ENCODE measurements at places on chromosomes 7 and 10.
A peak's percentile ranks its signal among the peaks of the same experiment; 100 is the strongest.

DNA sequence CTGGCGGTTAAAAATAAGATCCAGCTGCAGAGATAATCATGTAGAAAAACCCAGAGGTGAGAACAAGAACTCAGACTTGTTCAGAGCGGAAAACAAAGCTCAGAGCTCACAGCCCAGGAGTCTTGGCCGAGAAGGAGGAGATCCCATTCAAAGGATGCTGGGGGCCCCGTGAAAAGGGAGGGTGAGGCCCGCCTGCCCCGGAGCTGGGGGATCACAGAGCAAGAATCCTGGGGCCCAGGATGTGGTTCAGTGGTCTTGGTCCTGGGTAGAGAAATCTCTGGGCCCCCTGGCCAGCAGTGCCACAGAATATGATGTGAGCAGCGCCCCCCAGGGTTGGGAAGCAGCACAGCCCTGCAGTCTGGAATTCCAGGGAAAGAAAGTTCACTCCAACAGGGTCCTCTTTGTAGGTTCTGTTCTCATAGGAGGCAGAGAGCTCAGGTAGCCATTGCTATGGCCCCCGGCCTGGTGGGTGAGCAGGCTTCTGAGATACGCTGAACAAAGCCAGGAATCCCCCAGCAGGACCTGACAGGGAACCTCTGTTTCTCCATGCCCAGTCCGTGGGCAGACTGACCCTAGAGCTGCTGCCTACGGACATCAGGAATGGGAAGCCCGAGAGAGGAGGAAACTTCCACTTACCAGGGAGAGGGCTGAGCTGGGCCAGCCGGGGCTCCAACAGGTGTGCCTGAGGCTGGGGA is 77.7 kb upstream of the GNA12 start:
- DNase-seq = no peak

GRCh38 chr7:102849079-102849478 is 63.7 kb upstream of the LRRC17 start:
- no peak for DNase-seq

DNA sequence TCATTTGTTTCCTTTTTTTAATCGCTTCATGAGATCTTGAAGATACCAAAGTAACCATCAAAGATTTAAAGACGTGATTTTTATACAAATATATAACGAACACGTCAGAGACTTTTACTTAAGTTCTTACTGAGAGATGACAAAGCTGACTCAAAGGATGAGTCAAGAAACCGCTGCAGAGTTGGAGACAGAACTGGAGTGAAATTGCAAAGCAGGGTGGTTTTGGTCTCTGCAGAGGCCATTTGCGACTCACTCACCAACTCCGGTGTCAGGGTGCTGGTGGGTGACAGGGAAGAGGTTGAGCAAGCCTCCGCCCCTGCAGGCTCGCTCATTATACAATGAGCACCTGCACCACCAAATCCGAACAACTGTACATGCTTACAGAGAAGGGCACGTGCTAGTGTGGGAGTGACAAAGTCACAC is 75.2 kb downstream of the DNAJB6 start:
- peak; percentile 68 for DNase-seq

DNA sequence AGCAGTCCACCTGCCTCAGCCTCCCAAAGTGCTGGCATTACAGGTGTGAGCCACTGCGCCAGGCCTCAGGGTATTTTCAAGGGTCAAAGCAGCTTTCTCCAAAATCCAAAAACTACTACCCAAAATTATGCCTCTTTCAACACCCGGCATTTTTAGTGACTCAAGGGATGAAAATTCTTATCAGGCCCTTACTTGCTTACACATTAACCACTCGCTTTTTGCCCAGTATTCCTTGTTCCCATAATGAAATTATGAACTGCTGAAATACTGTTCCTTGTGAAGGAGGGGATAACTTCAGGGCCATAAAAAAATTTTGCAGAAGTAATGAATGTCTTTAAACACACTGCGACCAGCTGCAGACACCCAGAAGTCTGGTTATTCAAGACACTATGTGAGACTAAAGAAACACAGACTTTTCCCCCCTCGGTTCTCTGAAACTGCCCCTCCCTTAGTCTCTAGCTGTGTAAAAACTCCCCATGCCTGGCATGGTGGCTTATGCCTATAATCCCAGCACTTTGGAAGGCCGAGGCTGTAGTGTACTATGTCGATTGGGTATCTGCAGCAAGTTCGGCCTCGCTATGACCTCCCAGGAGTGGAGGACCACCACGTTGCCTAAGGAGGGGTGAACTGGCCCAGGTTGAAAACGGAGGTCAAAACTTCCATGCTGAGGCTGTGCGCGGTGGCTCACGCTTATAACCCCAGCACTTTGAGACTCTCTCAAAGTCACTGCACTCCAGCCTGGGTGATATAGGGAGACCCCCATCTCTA is 12.0 kb downstream of the FXYD4 start:
- no peak for DNase-seq

GRCh38 chr10:119331061-119331460 is 123.7 kb downstream of the GRK5 start:
- DNase-seq = no peak

- DNase-seq = peak; percentile 13
Measured at GRCh38 chr10:118771976-118772375, 17.2 kb upstream of the CACUL1 start.

All from astrocyte of the hippocampus (primary cell).